CD8-positive, alpha-beta T cell (primary cell): ENCODE measurements at places on chromosomes 5 and 9.

DNA sequence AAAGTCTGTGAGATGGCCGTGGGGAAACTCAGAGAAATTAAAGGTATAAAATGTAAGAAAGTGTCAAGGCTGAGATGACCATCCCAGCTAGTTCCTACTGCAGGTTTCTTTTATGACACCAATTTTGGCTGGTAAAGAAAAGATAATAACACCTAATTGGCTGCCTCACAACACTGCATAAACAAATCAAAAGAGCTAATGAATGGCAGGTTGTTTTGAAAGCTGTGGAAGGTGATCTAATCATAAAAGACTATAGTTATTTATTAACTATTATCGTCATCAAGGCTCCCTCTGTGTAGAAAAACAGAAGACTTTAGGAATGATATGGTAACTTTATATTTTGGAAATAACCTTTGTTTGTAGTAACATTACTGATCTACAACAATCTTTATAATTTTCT lies 3.5 kb upstream of the SPINK5 start:
- no peak for DNase-seq

DNA sequence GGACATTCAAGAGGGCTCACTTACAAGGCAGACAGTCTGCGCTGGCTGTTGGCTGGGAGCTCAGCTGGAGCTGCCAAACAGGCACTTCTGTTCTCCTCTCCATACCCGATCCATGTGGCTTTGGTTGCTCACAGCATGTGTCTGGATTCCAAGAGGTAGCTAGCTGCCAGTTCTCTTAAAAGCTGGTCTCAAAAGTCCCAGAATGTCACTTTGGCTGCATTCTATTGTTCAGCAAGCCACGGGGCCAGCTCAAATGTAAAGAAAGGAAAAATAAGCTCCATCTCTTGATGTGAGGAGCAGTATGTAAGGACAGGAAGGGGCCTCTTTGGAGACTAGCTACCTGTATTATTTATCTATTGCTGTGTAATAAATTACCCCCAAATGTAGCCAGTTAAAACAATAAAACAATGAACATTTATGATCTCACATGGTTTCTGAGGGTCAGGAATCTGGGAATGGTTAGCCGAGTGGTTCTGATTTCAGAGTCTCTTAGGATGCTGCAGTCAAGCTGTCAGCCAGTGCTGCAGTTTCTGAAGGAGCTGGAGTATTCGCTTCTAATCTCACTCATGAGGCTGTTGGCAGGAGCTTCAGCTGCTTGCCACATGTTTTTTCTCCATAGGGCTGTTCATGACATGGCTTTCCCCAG lies 112.7 kb upstream of the CLINT1 start:
- no peak for DNase-seq

DNA sequence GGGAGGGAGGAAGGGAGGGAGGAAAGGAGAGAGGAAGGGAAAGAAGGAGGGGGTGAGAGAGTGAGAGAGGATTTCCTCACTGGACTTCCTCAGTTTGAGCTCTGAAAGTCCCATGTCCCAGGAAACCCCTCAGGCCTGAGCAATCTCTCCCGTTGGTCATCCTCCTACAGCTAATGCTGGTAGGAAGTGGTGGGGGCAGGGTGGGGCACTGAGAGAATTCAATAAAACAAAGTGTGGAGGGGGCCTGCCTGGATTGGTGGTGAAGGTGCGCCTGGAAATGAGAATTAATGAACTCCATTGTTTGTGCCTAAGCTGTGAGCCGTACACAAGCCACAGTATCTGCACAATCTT lies 195.0 kb downstream of the RGS3 start:
- DNase-seq: no peak

DNA sequence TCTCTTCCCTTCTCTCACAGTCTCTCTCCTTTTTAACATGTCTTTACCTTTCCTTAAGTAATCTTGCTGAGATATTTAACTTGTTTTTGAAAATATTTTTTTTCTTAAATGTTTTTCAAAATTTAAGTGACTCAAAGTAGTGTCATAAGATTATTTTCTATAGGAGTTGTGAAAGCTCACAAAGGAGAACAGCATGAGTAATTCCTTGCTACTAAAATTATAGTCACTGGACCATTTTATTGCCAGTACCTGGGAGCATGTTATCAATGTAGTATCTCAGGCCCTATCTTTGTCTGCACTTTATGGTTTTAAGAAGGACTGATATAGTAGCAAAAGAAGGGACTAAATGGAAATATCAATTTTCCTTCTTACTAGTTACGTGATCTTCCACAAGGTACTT lies 181.9 kb downstream of the TMEM232 start:
- no peak for DNase-seq

GRCh38 chr5:22835686-22836085 lies 17.5 kb downstream of the CDH12 start:
- no peak for DNase-seq

- no peak for DNase-seq
Observed at GRCh38 chr5:91641730-91642350, 258.7 kb upstream of the ARRDC3 start.

DNA sequence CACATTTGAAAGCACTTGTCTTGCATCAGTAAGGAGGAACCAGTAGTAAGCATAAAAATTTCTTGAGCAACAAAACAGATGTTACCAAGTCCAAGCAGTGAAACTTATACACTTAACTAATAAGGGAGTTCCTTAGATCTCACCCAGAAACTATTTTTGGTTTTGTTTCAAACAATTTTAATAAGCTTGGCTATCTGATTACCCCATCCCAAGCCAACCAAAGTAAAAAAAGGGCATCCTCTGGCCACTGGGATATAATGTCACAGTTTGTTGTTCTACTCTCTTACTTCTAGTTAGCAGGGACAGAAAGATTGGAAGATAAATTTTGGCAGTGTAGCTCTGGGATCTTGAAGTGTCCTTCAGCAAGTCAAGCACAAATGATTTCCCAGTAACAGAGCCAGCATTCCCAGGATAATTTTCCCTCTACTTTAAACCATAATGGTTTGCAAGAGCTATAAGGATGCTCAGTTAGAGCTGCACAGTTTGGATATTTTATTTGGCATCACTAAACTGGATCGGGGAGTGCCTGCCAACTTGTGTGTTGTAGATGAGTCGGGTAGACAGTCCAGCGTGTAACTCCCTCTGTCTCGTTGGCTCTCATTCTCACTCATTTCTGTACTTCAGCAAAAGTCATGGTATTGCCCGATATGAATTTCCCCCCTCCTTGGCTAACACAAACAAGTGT lies 161.9 kb upstream of the HMHB1 start:
- no peak for DNase-seq

DNA sequence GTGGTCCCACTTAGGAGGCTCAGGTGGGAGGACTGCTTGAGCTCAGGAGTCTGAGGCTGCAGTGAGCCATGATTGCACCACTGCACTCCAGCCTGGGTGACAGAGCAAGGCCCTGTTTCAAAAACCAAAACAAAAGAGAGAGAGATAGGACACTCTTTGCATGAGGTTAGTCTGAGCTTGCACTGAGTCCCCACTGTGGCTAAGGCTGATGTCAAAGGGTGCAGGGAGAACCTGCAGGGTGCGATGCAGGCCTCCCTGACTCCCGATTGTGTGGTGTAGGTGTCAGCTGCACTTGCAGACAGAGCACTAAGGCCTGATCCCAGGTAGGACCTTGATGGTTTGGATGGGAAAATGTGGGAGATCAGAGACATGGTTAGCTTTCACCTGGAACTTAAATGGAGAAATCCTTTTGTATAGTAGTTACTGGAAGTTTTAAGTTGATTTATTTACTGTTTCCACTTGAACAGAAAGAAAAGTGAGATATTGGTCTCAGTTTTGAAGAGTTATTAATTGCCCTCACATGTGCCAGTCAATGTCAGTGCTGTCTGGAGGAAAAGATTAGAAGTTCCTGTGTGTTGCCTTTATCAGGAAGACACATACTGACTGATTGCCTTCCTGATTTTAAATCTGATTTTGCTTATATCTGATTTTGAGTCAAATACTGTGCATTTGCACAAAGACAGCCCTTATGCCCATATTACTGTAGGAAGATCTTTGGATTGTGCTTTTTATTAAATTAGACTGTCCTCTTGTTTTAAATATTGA lies 260.0 kb downstream of the MAST4 start:
- DNase-seq: no peak

DNA sequence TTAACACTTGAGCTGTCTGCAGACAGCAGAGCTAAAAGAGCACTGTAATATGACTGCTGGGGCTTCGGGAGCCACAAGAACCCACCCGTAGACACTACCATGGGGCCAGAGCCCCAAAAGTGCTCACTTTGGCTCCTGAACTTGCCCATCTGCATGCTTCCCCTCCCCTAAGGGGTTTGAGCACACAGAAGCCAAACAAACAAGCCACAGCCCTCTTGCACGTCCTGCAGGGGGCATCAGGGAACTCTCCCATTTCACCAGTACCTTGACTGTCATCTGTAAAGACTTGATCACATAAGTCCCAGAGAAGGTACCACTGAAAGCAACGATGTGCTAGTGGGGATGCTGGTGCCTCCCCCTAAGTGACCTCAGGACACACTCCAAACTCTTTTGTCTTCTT lies 681.8 kb downstream of the SEMA5A start:
- DNase-seq: no peak

DNA sequence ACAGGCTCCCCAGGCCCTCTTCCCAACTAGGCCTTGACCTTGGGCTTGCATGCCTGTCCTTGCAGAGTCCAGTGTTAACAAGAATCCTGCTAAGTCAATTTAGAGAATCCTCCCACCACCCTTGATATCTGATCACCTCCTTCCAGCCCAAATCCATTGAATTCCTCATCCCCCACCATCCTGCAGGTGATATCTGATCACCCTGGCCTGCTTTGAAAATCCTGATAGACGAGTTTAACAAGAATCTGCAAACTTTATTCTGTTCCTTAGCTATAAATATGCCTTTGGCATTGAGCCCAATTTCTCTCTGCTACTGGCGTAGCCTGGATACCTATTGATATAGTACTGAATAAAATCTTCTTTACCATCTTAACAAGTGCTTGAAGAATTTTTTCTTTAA lies 125.5 kb downstream of the DIRAS2 start:
- no peak for DNase-seq

DNA sequence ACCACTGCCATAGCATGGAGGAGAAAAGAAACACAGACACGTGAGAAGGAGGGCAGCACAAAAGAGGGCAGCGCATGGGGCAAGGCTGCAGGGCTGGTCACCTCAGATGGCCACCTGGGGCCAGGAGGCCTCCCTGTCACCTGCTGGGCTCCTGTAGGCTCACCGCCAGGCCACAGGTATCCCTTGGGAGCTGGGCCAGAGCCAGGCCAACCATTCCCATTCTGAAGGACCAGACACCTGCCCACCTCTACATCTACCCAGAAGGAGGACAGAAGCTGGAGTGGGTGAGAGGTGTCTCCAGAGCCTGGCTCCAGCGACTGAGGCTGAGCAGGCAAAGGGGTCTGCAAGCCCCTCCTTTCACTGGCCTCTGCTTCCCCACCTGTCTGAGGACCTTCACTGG lies 103.1 kb downstream of the PAX5 start:
- no peak for DNase-seq

DNA sequence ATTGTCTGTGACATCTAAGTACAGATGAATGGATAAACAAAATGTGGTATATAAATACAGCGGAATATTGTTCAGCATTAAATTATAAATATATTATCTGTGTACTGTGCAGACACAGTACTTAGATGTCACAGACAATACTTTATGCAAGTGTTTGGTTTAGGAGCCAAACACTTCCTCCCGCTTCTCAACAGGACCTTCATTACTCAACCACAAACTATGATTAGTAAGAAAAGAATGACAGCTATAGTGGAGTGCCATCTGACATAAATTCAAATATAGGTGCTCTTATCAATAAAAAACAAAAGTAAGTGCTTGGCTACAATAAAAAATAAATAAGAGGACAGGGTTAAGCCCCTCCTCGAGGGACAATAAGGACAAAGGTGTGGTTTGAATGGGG lies 38.9 kb upstream of the STX17 start:
- no peak for DNase-seq

- no peak for DNase-seq
Observed at GRCh38 chr5:72624641-72625236, 117.5 kb upstream of the ZNF366 start.

GRCh38 chr9:78756813-78757510 lies 460.0 kb downstream of the PSAT1 start:
- DNase-seq: no peak

GRCh38 chr5:147547730-147548129 lies 37.9 kb upstream of the DPYSL3 start:
- no peak for DNase-seq

DNA sequence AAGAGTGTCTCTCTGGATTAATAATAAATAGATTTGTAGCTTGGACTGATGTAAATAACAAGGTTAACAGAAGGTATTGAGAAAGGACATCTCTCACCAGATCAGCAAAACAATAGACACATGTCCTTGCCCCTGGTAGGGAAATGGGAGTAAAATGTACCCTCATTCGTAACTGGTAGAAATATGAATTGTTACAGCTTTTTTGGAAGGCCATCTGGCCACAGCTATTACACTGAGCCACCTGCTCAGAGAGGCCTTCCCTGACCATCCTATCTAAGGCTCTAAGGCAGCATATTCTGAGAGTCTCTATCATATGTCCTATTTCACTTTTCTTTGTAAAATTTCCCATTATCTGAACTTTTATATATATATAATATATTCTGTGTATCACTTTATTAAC lies 129.1 kb upstream of the MAP1B start:
- no peak for DNase-seq

- DNase-seq: no peak
Observed at GRCh38 chr9:84940294-84940693, 270.8 kb downstream of the NTRK2 start.

- DNase-seq: no peak
Observed at GRCh38 chr5:57009811-57010210, 57.9 kb upstream of the MIER3 start.

- DNase-seq: peak; percentile 53
Observed at GRCh38 chr9:133023117-133023890, 7.5 kb upstream of the GTF3C5 start.

- DNase-seq: no peak
Observed at GRCh38 chr9:73923796-73924195, 573.3 kb upstream of the RORB start.

- no peak for DNase-seq
Observed at GRCh38 chr9:70121818-70122436, 78.3 kb downstream of the MAMDC2 start.

- DNase-seq: no peak
Observed at GRCh38 chr5:154430466-154430865, 15.3 kb upstream of the SAP30L start.

DNA sequence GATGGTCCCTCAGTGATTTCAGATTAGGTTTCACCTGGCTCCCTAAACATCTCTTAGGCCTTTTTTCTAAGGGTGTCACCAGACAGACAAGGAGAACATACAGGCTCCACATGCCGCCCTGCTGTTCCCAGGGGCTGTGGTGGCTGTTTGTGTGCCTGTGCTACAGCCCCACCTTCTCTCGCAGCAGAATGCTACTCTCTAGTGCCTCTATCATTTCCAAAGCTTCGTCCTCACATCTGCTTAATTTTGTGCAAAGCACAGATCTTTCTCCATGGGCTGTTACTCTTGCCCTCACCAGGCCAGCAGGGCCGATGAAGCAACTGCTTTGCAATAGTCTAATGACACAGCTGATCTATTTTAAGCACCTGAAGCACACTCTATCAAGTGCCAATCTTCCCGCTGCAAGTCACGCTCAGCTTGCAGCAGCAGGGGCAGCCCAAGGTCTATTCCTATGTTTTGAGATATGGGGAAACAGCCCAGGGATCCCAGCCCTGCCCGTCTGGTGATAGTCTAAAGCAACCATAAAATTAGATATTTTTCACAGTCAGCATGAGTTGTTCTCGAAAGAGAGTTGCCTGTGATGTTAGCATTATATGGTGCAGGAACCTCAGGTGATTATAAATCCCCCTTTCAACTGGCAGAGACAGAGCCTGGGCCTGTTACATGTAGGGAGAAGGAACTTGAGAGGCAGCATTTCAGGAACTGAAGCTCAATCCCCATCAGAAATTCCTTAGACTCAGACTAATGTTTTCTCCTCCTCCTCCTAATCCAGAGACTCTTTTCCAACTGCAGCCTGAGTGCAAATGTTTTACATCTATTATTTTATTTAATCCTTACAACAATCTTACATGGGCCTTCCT lies 12.7 kb downstream of the ABLIM3 start:
- no peak for DNase-seq
